ENCODE measurements at places on chromosomes 6 and 20.

GRCh38 chr6:137040393-137040792, 4.4 kb downstream of the IL20RA start:
- DNase-seq: no peak

GRCh38 chr6:43331891-43332290, 23.3 kb upstream of the CRIP3 start:
- DNase-seq: no peak

- no peak for DNase-seq
These were observed 22.8 kb upstream of the PCMTD2 start for GRCh38 chr20:64232794-64233193.

- no peak for DNase-seq
These were observed 25.4 kb upstream of the TCP11 start for GRCh38 chr6:35166520-35166919.

- DNase-seq: no peak
These were observed 494.7 kb upstream of the MARCKS start for GRCh38 chr6:113362301-113363047.

DNA sequence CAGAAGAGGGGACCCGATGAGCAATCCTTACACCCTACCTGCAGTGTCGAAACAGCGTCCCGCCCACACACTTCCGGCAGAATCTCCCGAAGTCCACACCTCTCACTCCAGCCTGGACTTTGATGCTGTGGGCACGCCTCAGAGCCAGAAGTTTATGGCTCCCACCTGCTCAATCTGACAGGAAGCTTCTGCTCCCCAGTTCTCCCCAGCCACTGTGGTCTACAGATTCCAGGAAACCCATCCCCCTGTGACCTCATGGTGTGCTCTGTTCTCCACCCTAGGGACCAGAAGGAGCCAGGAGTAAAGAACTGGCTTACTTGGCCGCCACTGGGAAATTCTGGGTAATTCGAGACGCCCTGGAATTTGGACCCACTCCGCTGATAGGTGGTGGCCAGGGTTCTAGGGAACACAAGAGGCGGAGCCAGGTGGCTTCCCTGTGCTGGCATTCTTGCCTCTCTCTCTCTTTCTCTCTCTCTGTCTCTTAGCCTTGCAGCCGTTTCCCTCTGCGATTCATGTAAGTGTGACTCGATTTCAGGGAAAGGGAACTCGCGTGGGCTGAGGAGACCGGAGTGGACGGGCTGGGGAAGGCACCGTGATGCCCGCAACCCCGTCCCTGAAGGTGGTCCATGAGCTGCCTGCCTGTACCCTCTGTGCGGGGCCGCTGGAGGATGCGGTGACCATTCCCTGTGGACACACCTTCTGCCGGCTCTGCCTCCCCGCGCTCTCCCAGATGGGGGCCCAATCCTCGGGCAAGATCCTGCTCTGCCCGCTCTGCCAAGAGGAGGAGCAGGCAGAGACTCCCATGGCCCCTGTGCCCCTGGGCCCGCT, at the start of gene TRIM15:
TRIM15 (plus strand) TSS at position 457 of the 828 bp plus-strand sequence; CDS start at position 596, 139 bp downstream.
- DNase-seq: no peak

DNA sequence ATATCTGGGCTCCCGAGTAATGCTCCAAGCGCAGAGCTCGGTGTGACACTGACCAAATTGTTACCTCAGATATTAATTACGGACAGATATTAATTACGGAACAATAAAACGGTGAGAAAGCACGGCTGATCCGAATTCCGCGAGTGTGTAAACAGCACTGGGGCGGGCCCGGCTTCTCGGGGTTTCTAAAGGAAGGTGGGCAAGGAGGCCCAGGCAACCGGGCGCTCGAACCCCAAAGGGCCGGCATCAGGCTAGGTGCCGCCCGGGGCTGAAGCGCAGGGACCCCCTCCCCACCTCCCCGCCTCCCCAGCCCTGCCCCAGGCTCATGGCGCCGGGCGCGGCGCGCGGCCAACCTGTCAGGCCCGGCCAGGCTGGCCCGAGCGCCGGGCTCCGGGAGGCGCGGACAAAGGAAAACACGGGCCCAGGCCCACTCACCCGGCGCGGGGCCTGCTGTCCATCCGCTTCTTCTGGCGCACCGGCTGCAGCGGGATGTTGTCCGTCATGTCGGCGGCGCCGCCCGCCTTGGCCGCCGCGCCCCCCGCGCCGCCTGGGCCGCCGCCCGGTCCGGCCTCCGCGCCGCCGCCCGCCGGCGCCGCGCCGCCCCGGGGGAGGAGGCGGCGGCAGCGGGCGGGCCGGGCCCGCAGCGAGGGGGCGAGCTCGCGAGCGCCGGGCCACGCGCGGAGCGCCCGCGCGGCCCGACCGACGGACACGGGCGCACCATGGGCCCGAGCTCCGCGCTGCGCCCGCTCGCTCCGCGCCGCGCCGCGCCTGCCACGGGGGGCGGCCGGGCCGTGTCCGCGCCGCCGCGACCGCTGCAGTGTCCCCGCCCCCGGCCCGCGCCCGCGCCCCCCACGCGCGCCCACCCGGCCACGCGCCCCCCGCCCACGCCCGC, at the start of gene ATP9A:
ATP9A (minus strand) TSS at position 524 of the 892 bp plus-strand sequence; CDS start at position 503, 21 bp downstream.
- no peak for DNase-seq

DNA sequence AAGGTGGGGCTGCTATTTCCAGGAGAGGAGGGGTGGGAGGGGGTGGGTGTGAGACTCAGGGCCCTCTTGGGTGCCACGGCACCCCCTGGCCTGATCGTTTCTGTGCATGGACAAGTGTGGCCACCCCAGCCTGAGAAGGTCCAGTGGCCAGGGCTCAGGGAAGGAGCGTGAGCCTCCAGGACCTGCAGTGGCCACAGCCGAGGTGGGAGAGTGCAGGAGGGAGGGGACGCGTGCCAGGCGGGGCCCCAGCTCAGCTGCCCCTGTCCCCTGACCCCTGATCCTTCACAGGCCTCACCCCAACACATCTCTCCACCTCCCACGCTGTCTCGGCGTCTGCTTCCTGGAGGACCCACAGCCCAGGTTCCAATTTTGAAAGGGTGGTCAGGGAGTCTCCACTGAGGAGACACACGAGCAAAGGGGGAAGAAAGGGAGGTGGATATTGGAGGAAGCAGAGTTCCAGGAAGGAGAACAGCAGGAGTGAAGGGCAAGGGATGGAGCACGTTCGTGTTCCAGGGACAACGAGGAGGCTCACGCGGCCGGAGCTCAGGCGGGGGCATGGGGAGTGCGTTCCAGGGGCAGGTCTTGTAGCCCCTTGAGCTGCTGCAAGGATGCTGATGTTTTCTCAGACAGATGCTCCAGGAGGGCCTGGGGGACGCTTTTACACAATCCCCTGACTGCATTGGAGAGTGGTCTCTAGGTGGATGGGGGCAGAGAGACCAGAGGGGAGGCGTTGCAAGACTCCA, 4.2 kb upstream of the HRH3 start:
- no peak for DNase-seq

DNA sequence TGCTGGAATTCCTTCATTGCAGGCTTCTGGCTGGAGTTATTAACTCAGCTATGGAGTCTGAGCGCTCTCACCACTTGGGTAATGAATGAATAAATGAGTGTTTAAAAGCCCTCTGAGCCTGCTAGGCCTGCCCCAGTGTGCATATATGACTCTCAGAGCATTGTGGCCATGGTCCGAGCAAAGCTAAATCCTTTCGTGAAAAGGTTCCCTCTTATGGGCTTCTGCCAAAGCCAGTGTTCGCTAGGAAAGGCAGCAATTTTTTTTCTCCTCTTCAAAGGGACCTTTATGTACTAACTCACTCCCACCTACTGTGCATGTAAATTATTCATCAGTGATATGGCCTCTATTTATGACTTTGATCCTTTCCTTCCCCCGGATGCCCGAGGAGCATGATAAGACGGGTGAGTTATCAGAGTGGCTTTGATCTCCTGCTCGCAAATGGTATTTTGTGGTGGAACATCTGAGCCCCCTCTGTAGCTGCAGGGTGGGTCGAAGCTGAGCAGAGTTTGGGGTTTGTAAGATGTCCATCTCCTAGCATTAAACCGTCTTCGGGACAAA, 88.6 kb downstream of the LINC00237 start:
- DNase-seq: no peak

- DNase-seq: no peak
These were observed 135.6 kb downstream of the SLC24A3 start for GRCh38 chr20:19347943-19348456.

GRCh38 chr6:71887744-71888230, 1.4 kb downstream of the RIMS1 start:
- no peak for DNase-seq

DNA sequence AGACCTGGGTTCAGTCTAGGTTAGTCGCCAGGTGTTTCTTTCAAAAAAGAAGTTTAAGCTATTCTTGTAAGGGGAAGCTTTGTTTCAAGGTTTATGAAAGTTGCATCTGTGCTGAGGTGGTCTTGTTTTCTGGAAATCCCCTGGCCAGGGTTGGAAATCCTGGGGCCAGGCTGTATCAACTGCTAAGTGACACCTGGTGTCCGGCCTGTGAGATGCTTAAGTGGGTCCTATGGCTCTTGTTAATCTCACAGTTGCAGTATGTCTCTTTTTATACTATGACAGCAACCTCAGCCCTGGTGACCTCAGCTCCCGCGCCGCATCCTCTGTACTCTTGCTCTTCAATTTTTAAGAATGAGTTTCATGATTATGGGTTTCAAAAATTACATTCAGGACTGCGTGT, 72.0 kb downstream of the CHMP4B start:
- DNase-seq: no peak

DNA sequence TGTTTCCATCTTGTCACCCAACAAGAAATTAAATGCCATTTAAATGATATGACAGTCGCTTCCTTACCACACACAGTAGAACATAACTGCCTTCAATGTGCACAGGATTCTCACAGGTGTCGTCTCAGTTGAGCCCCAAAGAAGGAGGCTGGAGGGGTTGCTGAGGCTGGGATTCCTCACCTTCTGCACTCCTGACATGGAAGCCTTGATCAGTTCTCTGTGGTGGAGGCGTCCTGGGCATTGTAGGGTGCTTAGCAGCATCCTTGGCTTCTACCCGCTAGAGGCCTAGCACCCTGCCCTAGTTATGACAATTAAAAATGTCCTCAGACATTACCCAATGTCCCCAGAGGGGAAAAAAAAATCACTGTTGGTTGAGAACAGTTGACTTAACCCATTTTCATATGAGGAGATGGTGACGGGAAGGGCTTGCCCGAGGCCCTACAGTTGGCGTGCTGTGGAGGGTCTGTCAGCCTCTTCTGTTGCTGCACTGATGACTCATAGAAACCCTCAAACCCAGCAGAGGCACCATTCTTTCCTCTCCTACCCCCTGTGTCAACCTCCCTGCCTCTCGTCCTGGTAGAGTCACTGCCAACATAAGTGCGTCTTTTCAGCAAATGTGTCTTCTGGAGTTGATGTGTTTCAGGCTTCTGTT, 19.3 kb upstream of the ZNF831 start:
- no peak for DNase-seq

- DNase-seq: no peak
These were observed 41.1 kb upstream of the MAP3K4 start for GRCh38 chr6:160950507-160950906.

- no peak for DNase-seq
These were observed 9.8 kb downstream of the DUSP15 start for GRCh38 chr20:31860390-31861134.

All from fibroblast of the conjunctiva (primary cell).